ENCODE measurements at places on chromosomes 1 and 21.

DNA sequence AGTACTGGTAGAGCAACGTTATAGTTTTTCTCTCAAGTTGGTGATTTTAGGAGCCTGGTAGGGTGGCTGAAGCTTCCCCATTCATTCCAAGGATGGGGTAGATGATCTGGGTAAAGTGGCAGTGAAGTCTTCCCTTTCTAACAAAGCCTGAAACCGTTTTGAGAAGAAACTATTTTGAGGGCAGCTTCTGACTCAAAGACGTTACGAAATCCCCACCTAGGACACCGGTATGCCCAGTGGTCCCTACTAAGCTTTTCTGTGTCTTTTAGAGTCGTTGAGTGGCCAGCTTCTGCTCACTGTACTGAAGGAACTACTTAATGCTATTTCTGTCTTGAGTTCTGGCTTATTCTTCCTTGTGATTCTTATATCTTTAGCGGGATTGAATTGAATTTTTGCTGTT lies 1.4 kb downstream of the WDTC1 start:
- DNase-seq, result no peak

DNA sequence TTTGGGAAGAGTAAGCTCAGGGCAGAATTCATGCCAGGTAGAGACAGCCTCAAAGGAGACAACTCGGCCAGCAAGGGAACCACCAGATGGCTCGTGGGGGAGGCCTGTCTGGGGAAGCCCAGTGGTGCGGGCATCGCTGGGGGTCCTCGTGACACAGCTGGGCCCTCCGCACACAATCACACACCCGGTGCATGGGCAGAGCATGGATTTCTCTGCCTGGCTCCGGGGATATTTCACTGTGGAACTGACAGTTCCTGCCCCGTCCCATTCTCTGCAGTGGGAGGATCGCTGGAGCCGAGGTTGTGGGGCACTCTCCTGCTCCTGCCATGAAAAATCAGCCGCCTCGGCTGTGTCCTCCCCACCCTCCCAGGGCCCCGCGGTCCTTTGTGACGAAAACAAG lies 108.0 kb downstream of the CRYAA start:
- no peak for DNase-seq

GRCh38 chr1:209104646-209105045 lies 478.9 kb upstream of the CAMK1G start:
- no peak for DNase-seq

DNA sequence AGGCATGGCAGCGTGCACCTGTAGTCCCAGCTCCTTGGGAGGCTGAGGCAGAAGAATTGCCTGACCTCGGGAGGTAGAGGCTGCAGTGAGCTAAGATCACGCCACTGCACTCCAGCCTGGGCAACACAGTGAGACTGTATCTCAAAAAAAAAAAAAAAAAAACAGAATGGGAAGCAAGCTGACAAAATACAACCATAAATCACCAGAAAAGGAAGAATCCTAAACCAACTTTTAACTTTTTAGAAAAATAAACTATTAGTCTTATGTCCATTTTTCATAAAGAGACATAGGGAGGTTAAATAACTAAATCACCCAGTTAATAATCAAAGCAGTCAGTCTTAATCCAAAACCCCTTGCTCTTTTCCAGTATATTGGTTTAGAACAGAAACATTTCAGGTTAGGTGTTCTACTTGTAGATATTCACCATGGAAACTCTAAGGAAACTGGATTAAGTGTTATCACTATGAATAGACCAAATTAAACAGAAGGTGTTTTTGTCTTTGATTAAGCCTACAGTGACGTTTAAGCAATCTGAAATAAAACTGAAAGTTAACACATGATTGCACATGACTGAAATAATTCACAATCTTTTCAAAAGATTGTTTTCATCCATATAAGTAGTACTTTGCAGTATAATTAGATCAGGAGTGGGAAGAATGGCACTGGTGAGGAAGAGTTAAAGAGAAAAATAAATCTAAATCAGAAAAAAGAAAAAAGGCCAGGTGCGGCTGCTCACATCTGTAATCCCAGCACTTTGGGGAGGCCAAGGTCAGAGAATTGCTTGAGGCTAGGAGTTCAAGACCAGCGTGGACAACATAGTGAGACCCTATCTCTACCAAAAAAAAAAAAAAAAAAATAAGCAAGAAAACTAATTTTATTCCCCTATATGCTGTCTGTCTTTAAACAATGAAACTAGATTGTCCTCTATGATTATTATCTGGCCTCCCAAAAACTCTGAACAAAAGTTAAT lies 9.6 kb downstream of the CDC42BPA start:
- no peak for DNase-seq

GRCh38 chr1:29576510-29576909 lies 340.2 kb downstream of the PTPRU start:
- no peak for DNase-seq

GRCh38 chr1:22782406-22782805 lies 71.8 kb downstream of the EPHB2 start:
- no peak for DNase-seq

DNA sequence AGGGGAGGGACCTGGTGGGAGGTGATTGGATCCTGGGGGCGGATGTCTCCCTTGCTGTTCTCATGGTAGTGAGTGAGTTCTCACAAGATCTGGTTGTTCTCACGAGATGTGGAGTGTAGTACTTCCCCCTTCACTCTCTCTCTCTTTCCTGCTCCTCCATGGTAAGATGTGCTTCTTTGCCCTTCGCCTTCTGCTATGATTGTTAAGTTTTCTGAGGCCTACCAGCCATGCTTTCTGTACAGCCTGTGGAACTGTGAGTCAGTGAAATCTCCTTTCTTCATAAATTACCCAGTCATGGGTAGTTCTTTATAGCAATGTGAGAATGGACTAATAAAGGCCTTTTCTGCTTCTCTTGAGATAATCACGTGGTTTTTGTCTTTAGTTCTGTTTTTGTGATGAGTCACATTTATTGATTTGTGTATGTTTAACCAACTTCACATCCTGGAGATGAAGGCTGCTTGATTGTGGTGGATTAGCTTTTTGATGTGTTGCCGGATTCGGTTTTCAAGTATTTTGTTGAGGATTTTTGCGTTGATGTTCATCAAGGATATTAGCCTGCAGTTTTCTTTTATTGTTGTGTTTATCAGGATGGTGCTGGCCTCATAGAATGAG lies 45.5 kb downstream of the RABGAP1L start:
- no peak for DNase-seq

DNA sequence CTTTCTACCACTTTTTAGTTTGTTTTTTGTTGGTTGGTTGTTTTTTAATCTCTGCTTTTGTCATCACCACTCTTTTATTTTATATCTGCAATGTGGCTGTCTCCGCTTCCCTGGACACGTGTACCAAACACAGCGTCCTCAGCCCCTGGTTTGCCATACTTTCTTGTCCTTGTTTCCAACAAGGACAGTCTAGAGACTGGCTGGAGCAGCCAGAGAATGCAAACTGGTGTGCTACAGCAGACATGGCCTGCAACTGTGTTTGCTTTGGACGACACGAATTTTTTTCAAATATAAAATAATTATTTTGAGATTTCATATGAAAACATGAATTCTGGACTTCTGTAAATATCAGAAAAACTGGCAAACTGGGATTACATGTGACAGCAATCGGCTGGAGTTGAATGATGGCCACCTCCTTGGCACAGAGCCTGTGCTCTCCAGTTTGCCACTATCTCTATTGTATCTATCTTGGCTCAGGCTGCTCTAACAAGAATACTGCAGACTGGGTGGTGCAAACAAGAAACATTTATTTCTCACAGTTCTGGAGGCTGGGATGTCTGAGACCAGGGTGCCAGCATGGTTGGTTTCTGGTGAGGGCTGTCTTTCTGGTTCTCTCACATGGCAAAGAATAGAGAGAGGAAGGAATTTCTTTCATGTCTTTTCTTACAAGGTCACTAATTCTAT lies 34.6 kb upstream of the POU2F1 start:
- no peak for DNase-seq

GRCh38 chr1:205587581-205587980 lies 44.2 kb downstream of the ELK4 start:
- DNase-seq, result no peak

DNA sequence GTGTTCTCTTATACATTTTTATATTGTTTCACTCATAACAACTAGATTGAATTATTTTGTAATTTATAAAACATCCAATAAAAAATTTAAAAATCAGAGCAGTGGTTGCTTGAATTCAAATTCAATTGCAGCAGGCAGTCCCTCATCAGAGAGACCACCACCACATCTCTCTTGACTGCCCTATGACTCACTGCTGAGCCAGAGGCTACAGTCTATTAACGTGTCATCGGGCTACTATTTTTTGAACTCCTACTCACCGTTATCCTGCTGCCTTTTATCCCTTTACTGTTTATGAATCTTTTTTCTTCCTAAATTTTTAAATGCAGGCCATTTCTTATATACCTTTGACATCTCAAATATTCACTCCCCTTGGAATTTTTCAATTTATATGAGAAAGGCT lies 144.7 kb downstream of the BARHL2 start:
- DNase-seq, result no peak
